Mesothelial cell of epicardium (in vitro differentiated cells): ENCODE measurements at places on chromosomes 3 and 15. TPM values are rescaled to one million over a fixed set of nuclear protein-coding genes. Genes with fewer than 3 reads are reported as not detected.

DNA sequence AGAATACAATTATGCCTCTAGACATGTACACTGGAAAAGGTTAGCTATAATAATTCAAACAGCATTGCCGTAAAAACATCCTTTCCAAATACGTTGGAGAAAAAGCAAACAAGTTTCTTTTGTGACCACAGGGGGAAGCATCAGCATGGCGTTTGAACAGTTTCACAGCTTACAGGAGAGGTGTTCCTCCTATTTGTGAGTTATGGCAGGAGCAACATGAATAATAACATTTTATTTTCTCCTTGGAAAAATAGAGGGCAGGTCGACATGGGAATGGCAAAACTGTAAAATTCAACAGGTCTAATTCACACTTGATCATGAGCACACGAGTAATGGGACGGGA, 39.7 kb upstream of the GADL1 start:
- H3K4me3 ChIP-seq: no peak overlapping the region
- H3K4me1 ChIP-seq: peaks cover 15% of the 10 kb centered on the region
- DNase-seq: no peak
- H3K27me3 ChIP-seq: no peaks in the 10 kb centered on the region
- peaks cover 2% of the 10 kb centered on the region for H3K36me3 ChIP-seq

CMTM7 gene
- total RNA-seq: 14.2 to 18.0 TPM (median 16.6 TPM) in 3 replicates

- DNase-seq: no peak
- no peaks in the 10 kb centered on the region for H3K27me3 ChIP-seq
- H3K4me3 ChIP-seq: no peak overlapping the region
- H3K27ac ChIP-seq: no peak overlapping the region
Measured at GRCh38 chr3:110261141-110261540, 810.5 kb upstream of the NECTIN3 start.

C3orf70 gene
- 2.8 to 3.2 TPM (median 3.0 TPM) in 3 replicates for total RNA-seq

- H3K27me3 ChIP-seq: peaks cover 17% of the 10 kb centered on the region
- DNase-seq: no peak
- H3K4me1 ChIP-seq: no peaks in the 10 kb centered on the region
- no peak overlapping the region for H3K27ac ChIP-seq
- no peak overlapping the region for H3K4me3 ChIP-seq
Measured at GRCh38 chr3:59512066-59512465, 462.2 kb upstream of the CFAP20DC start.

GRCh38 chr15:89330881-89331595, 3.6 kb downstream of the POLG start:
- peaks cover 26% of the 10 kb centered on the region for H3K36me3 ChIP-seq
- no peak for DNase-seq
- H3K4me3 ChIP-seq: no peak overlapping the region
- peaks cover 4% of the 10 kb centered on the region for H3K27me3 ChIP-seq
- H3K27ac ChIP-seq: no peak overlapping the region

- H3K27me3 ChIP-seq: no peaks in the 10 kb centered on the region
- peaks cover 16% of the 10 kb centered on the region for H3K4me1 ChIP-seq
- peak overlapping the region; percentile 64 for H3K27ac ChIP-seq
- no peaks in the 10 kb centered on the region for H3K36me3 ChIP-seq
- DNase-seq: no peak
- no peak overlapping the region for H3K4me3 ChIP-seq
Measured at GRCh38 chr3:61981060-61981459, 392.3 kb downstream of the FEZF2 start.
